ENCODE measurements at places on chromosomes 6 and 20.

- DNase-seq: no peak
These were observed 31.0 kb upstream of the TCFL5 start for GRCh38 chr20:62892348-62893304.

- DNase-seq: no peak
These were observed 41.2 kb downstream of the THBS2 start for GRCh38 chr6:169212436-169212835.

GRCh38 chr6:75349262-75349984 lies 64.8 kb upstream of the TMEM30A start:
- DNase-seq: no peak

DNA sequence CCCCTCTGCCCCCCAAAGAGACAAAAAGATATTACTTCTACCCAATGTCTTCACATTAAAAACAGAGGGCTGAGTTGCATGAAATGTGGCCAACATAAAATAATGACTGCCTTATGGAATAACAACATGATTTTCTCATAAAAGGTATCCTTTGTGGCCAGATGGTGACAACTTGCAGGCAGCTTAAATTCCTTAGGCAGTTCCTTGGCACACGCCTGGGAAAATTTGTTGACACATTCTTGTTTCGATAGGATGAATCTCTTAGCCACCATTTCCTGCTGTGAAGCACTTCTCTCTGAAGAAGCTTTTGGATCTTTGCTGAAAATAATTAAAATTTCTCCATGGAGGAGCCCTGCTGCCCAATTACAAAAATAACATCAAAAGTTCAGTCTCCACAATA lies 109.0 kb upstream of the COL21A1 start:
- no peak for DNase-seq

- DNase-seq: no peak
These were observed 314.7 kb upstream of the CNR1 start for GRCh38 chr6:88480816-88481215.

DNA sequence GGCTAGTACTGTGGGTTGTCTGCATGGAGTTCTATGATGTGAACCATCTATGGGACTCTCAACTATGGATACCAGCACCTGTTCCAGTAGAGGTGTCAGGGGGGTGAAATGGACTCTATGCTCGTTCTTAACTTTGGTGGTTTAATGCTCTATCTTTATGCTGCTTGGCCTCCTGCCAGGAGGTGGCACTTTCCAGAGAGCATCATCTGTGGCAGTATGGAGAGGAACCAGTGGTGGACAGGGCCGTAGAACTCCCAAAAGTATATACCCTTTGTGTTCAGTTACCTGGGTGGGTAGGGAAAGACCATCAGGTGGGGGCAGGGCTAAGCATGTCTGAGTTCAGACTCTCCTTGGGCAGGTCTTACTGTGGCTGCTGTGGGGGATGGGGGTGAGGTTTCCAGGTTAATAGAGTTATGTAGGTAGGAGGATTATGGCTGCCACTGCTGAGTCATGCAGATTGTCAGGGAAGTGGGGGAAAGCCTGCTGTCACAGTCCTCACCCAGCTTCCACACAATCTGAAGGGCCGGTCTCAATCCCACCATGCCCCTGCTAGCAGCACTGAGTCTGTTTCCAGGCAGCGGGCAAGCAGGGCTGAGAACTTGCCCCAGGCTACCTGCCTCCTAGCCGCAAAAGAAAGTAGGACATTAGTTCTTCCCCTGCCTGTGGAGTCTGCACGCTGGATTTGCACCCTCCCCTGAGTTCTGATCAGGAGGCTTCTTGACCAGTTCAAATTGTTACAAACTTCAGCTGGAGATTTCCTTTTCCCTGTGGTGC lies 284.0 kb downstream of the KCNQ5 start:
- no peak for DNase-seq

GRCh38 chr20:3686867-3687321 lies 5.1 kb upstream of the ADAM33 start:
- DNase-seq: no peak

- no peak for DNase-seq
These were observed 91.3 kb downstream of the AKAP7 start for GRCh38 chr6:131226459-131227157.

GRCh38 chr20:42553374-42553773 lies 636.3 kb downstream of the PTPRT start:
- DNase-seq: no peak

GRCh38 chr6:134626589-134626988 lies 308.7 kb upstream of the SGK1 start:
- no peak for DNase-seq

- DNase-seq: no peak
These were observed 106.6 kb downstream of the ADGRG6 start for GRCh38 chr6:142408409-142408808.

DNA sequence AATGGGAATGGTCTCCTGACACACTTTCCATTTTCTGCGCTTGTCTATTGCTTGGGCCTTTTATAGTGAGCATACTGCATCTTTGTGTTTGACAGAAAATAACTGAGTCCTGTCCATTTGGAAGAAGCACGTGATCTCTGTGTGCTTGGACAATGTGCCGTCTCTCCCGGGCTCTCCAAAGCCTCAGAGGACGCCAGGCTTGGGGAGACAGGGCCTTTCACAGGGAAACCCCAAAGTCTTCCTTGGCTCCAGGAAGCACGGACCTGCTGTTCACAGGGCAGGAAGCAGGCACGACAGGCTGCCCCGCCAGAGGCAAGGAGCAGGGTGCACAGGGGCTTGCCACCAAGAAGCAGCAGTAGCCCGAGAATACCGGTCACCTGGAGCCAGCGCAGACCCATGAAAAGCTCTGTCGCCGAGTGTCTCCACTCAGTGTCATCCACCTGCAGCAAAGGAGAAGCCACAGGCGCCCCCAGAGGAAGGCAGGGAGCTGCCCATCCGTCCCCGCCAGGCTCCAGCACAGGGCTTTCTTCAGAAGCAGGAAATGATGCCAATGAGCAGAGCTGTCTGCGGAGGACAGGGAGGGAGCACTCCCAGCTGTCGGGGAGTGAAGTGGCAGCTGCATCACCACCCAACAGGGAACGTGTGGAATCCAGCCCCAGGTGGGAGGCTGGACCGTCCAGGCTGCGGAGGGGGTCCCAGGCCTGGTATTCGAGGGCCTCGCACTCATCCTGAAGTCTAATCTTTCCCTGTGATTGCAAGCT lies 135.1 kb downstream of the AGPAT4 start:
- no peak for DNase-seq

DNA sequence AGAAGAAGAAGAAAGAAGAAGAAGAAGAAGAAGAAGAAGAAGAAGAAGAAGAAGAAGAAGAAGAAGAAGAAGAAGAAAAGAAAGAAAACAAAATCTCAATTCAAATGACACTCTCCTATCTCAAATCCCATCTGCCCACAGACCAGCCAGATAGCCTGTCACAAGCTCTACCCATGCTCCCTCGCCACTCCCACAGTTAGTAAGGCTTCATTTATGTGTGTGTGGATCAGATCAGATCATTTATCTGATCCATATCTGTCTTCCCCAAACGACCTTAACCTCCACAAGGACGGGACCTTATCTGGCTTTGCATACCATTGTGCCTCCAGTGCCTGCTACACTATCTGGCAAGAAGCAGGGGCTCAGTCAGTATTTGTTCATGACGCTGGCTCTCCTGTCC lies 81.9 kb upstream of the RREB1 start:
- no peak for DNase-seq

DNA sequence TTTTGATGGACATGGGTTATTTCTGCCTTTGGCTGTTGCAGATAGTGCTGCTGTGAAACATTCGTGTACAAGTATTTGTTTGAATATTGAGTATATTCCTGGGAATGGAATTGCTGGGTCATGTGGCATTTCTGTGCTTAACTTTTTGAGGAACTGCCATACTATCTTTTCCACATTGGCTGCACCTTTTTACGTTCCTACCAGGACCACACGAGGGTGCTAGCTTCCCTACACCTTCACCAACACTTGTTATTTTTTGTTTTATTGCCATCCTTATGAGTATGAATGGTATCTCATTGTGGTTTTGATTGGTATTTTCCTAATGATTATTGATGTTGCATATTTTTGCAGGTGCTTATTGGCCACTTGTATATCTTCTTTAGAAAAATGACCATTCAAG lies 47.8 kb upstream of the PLCG1 start:
- DNase-seq: no peak

DNA sequence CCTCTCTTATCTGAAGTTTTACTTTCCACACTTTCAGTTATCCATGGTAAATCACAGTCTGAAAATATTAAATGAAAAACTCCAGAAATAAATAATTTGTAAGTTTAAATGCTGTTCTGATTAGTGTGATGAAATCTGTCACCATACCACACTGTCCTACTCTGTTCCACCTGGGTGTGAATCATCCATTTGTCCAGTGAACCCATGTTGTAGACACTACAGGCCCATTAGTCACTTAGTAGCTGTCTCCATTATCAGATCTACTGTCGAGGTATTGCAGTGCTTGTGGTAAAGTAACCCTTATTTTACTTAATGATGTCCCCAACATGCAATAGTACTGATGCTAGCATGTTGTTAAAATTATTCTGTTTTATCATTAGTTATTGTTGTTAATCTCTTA lies 29.2 kb upstream of the MMS22L start:
- no peak for DNase-seq

- DNase-seq: no peak
These were observed 40.5 kb downstream of the DSE start for GRCh38 chr6:116411284-116411623.

DNA sequence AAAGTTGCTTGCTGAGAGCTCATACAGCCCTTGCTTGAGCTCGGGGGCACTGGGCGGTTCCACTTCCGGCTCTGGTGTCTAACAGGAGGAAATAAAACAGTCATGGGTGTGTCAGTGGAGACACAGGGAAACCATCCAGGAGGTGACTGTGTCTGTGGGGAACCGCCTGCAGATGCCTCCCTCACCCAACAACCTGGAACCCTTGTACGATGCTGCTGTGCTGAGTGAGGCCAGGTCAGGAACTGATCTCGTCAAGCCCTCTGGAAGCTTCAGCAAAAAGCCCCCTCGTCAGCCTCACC lies 15.5 kb downstream of the TXNDC5 start:
- no peak for DNase-seq

- no peak for DNase-seq
These were observed 70.5 kb upstream of the PIM1 start for GRCh38 chr6:37099442-37099841.

- no peak for DNase-seq
These were observed 32.9 kb downstream of the PMEPA1 start for GRCh38 chr20:57676589-57677583.

DNA sequence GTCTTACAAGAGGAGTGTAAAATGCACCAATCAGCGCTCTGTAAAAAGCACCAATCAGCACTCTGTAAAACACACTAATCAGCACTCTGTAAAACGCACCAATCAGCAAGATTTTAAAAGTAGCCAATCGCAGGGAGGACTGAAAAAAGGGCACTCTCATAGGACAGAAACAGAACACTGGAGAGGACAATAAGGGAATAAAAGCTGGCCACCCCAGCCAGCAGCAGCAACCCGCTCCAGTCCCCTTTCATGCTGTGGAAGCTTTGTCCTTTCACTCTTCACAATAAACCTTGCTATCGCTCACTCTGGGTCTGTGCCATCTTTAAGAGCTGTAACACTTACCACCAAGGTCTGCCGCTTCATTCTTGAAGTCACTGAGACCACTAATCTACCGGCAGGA lies 1.7 kb upstream of the AIG1 start:
- DNase-seq: no peak

DNA sequence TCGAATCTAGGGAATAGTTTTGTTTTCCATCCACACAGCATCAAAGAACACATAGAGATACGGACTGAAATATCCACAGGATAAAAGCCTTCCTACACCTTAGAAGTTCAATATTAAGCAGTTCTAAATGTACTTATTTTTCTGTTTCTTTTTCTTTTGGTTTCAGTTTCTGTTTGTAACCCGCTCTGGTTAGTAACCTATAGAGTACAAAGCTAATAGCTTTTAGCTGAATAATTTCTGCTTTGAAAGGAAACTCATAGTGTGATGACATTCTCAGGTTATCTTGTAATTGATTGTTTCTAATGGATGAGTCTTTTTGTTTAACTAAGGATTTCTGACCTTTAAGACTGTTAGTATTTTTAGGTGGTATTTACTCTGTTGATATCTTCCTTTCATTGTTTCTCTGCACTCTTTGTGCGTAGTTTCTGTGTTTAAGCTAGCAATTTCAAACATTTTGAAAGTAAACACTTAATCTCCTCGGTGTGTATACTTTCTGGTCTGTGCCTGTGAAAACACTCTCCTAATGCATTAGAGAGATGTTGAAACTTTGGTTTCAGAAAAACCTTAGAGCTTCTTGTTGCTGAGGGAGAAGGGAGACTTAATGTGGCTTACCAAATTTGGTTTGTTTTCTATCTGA lies 385.5 kb downstream of the HDGFL1 start:
- no peak for DNase-seq

DNA sequence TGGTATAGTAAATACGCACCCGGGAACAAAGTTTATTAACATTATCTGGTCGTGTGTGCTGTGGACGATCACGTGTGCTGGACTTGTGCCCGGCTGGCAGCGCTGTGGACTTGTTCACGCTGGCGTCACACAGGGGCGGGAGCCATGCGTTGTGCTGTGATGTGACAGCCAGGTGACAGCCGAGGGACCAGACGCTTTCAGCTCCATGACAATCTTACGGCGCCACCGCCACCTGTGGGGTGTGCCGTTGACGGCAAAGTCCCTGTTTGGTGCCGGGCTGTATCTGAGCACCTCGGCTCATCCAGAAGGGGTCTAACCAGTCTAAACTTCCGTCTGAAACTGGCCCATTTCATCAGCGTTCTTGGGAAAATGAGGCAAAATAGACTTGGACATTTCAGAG lies 25.2 kb downstream of the DLL1 start:
- no peak for DNase-seq

GRCh38 chr6:19812512-19813119 lies 24.6 kb upstream of the ID4 start:
- no peak for DNase-seq

GRCh38 chr6:26103141-26103769 lies 16.0 kb downstream of the HFE start:
- no peak for DNase-seq

- DNase-seq: no peak
These were observed 74.1 kb upstream of the TOX2 start for GRCh38 chr20:43840382-43841070.

Measured in stimulated activated CD8-positive, alpha-beta memory T cell treated with anti-CD3 and anti-CD28 coated beads, Interleukin-15, amount 100 ng/mL, for 1 hour (primary cell).